ENCODE measurements at places on chromosomes 1 and 21. TPM values are rescaled to one million over a fixed set of nuclear protein-coding genes. Genes with fewer than 3 reads are reported as not detected.

Gene KRTAP19-3
- not detected for total RNA-seq

Gene MAP1LC3C
- total RNA-seq: not detected

Gene RGS4
- total RNA-seq: not detected

Gene FALEC
- total RNA-seq: not detected

Gene C1orf116
- total RNA-seq: 0.31 TPM

Gene CFHR5
- not detected for total RNA-seq

Gene FCRL5
- total RNA-seq: 0.64 TPM

Gene TRIM62
- total RNA-seq: 14.8 TPM

Gene HJV
- not detected for total RNA-seq

Gene LIPI
- not detected for total RNA-seq

Gene TACSTD2
- not detected for total RNA-seq

Gene YIPF1
- 5.4 TPM for total RNA-seq

Gene DNAH14
- not detected for total RNA-seq

Gene LCE1A
- total RNA-seq: not detected

Gene S100A3
- total RNA-seq: not detected

Gene FMO5
- 1.3 TPM for total RNA-seq

Gene RAB25
- 0.86 TPM for total RNA-seq

Gene RGSL1
- not detected for total RNA-seq

Gene FNBP1L
- total RNA-seq: 0.35 TPM

Gene DENND2C
- total RNA-seq: 5.3 TPM

Gene AMY1B
- not detected for total RNA-seq

Gene SPOCD1
- total RNA-seq: not detected

Gene SGIP1
- not detected for total RNA-seq

Gene FABP3
- total RNA-seq: not detected

Gene SIK1
- total RNA-seq: 734 TPM

Gene TMEM82
- not detected for total RNA-seq

Gene LEMD1
- not detected for total RNA-seq

Gene ADCY10
- 0.08 TPM for total RNA-seq

Gene CLSTN1
- 51.1 TPM for total RNA-seq

Gene MAP3K7CL
- total RNA-seq: 2.3 TPM

Gene CASQ1
- not detected for total RNA-seq

Gene OR2AJ1
- total RNA-seq: not detected
